IMR-90 (cell line): ENCODE measurements at places on chromosomes 7 and 10. TPM values are rescaled to one million over a fixed set of nuclear protein-coding genes. Genes with fewer than 3 reads are reported as not detected.

DNA sequence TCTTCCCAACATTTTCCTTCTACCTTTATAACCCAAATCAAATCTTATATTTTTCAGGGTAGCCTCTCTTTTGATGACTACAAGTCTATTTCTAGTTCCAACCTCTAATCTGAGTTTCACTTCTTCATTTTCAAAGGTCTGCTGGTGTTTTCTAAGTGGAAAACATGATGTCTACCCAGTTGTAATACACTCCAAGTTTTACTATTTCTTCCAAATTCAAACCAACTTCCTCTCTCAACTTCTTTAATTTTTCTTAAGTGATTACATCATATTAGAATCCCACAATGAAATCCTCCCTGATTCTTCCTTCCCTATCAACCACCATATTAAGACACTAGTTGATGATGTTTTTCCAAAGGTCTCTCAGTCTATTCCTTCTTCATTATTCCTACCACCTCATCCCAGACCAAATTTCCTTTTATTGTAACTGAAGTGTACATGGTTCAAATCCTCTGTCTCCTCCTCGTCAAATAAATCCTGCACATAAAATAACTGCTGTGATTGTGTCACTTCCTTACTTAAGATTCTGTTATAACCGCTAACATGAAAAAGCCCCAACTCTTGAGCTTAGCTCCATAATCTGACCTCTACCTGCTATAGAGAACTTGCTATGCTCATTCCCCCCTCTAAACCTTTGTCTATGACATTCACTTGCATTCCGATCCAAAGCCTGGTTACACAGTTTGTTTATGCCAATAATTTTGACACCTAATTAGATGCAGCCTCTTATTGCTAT is 12.7 kb downstream of the TAS2R38 start:
- no peaks in the 10 kb centered on the region for H3K36me3 ChIP-seq
- H3K27me3 ChIP-seq: no peaks in the 10 kb centered on the region
- H3K4me3 ChIP-seq: no peak overlapping the region
- DNase-seq: no peak
- no peaks in the 10 kb centered on the region for H3K4me1 ChIP-seq
- H3K27ac ChIP-seq: no peak overlapping the region

DNA sequence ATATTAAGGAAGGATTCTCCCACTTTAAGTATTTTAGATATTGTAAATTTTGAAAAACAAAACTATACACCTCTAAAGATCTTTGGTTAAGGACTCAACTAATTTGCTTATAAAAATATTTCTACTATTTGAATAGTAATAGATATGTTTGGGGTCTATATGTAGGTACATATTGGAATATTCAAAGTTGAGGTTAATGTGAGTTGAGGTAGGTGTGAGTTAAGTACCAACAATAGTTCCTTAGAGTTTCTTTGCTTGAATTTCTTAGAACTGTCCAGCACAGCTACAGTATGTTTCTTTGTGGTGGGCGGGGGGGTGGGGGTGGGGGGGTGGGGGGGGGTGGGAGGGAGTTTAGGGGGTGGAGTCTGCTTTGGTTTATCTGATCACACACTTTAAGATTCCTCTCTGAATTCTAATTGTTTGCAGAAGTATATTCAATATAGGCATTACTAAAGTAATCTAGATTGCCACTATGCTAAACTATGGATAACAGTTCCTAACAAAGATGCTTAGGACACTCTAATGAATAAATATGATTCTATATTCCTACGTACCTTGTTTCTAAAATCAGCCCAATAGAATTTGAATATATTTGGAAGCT is 2.1 kb downstream of the GRM3 start:
- H3K27ac ChIP-seq: no peak overlapping the region
- H3K27me3 ChIP-seq: no peaks in the 10 kb centered on the region
- no peaks in the 10 kb centered on the region for H3K4me1 ChIP-seq
- DNase-seq: no peak
- H3K4me3 ChIP-seq: no peak overlapping the region
- H3K36me3 ChIP-seq: no peaks in the 10 kb centered on the region

DNA sequence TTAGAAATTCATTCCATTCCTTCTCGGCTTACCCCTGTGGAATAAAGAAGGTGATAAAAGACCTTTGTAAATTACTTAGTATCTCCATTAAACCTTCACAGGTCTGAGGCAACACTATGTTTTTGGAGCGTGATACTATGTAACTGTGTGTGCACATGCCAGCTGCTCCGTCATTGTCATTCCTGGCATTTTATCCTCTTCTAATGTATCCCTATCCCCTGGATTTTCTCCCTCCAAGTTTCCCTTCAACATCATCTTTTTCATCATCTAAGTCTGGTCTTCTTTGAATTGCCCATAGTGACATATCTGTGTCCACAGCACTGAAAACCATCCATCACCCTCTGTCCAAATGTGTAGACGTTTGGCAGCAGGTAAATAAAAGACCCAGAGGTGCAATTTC is 125.7 kb downstream of the TEX36 start:
- no peak for DNase-seq
- no peaks in the 10 kb centered on the region for H3K27me3 ChIP-seq
- H3K27ac ChIP-seq: no peak overlapping the region
- H3K4me3 ChIP-seq: no peak overlapping the region

DNA sequence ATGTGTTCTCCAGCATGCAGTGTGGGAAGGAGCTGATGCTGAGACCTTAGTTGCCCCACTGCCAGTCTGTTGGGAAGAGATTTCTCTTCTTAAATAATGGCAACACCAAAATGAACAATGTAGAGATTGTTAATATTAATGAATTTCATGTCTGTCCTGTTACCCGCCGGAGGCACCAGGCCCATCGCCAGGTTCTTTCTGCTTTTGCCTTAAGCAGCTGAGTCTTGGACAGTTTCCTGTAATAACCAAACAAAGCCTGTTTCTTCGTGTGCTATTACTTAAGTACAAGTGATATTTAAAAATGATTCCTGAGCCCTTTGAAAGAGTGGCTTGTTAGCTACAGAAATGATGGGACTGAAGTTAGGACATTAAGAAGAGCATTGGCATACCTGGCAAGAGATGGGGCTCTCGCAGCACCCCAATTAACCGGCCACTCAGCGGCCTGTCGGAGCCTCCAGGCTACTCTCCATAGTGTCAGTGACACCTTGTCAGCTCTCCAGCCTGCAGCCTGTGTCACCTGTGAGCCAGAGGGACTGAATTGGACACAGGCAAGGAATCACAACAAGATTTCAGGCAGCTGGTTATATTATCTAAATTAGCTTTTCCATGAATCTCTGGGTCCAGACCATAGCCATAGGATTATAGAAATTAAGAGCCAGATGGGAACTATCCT is 142.0 kb downstream of the CELF2 start:
- H3K36me3 ChIP-seq: no peaks in the 10 kb centered on the region
- H3K4me1 ChIP-seq: peaks cover 4% of the 10 kb centered on the region; the same call in 1 of the 2 replicates
- H3K4me3 ChIP-seq: no peak overlapping the region
- DNase-seq: no peak
- H3K27ac ChIP-seq: no peak overlapping the region
- peaks cover 3% of the 10 kb centered on the region; the same call in 1 of the 2 replicates for H3K27me3 ChIP-seq

- H3K27ac ChIP-seq: no peak overlapping the region
- H3K4me3 ChIP-seq: no peak overlapping the region
- no peaks in the 10 kb centered on the region for H3K4me1 ChIP-seq
- no peaks in the 10 kb centered on the region for H3K27me3 ChIP-seq
- no peak for DNase-seq
Measured at GRCh38 chr10:3374914-3375313, 202.3 kb upstream of the PITRM1 start.

GRCh38 chr10:52463826-52464225 is 149.7 kb downstream of the DKK1 start:
- peaks cover 4% of the 10 kb centered on the region; the same call in 1 of the 2 replicates for H3K4me1 ChIP-seq
- no peak for DNase-seq
- H3K27ac ChIP-seq: no peak overlapping the region
- no peak overlapping the region for H3K4me3 ChIP-seq
- H3K36me3 ChIP-seq: no peaks in the 10 kb centered on the region

GRCh38 chr10:14753441-14753840 is 21.3 kb downstream of the FAM107B start:
- H3K36me3 ChIP-seq: no peaks in the 10 kb centered on the region
- no peak overlapping the region for H3K4me3 ChIP-seq
- peaks cover 4% of the 10 kb centered on the region; the same call in 1 of the 2 replicates for H3K4me1 ChIP-seq
- H3K27ac ChIP-seq: no peak overlapping the region

DNA sequence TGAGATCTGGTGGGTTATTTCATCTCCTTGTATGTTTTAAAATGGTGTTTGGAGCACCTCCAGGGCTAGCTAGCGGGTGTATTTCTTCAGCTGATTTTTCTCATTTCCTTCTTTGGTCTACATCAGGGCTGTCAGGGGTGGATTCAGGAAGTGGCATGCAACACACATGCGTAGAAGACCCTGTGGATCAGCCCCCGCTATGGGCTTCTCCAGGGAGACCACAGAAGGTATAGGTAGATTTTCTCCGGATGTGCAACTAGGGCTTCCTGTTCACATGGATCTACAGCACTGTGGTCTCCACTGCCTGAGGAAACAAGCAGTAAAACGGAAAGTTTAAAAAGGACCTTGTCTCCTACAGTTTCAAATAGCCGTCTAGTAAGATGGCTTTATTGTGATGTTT is 10.4 kb downstream of the NUB1 start:
- no peak overlapping the region for H3K27ac ChIP-seq
- no peaks in the 10 kb centered on the region for H3K27me3 ChIP-seq
- H3K4me3 ChIP-seq: no peak overlapping the region
- no peak for DNase-seq
- H3K36me3 ChIP-seq: peaks cover 50% of the 10 kb centered on the region
- no peaks in the 10 kb centered on the region for H3K4me1 ChIP-seq

- DNase-seq: peak; percentile 99
- peaks cover 27% of the 10 kb centered on the region for H3K4me1 ChIP-seq
- H3K27me3 ChIP-seq: no peaks in the 10 kb centered on the region
- H3K4me3 ChIP-seq: no peak overlapping the region
Measured at GRCh38 chr10:110395350-110396283, 90.9 kb upstream of the SMNDC1 start.

DNA sequence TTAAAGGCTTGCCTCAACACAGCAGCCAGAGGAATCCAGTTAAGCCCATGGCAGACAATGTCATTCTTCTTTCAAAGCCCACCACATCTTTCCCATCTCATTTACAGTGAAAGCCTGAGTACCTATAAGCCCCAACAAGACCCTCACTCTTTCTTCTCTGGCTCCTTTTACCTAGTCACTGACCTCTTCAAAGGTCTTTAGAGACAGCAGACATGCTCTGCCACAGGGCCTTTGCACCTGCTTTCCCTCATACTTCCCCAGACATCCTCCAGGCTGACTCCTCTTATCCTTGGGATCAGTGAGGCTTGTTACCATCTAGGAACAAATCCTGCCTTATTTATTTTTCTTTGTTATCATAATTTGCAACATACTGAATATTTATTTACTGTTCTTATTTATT is 17.8 kb downstream of the HYAL4 start:
- H3K27me3 ChIP-seq: peaks cover 3% of the 10 kb centered on the region
- H3K4me1 ChIP-seq: no peaks in the 10 kb centered on the region
- DNase-seq: no peak
- no peaks in the 10 kb centered on the region for H3K36me3 ChIP-seq
- H3K4me3 ChIP-seq: no peak overlapping the region

- H3K27me3 ChIP-seq: no peaks in the 10 kb centered on the region
- H3K36me3 ChIP-seq: no peaks in the 10 kb centered on the region
Measured at GRCh38 chr10:101063050-101063525, 1.3 kb downstream of the KAZALD1 start.

DNA sequence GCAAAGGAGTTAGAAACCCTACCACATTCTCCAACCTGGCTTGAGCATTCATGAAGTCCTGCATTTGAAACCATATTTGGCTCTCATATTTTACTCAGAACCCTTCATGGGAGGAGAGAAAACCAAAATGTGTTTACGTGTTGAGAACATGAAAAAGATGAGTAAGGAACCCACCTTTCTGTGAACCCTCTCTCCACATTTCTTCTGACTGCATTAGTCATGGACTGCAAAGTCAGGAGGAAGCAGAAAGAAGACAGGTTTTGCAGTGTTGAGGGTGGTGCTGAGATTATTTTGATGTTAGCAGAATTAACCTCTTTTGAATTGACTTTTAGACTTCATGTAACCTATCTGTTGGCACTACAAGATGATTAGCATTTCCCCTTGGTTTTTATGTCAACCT is 4.9 kb downstream of the IFIT1B start:
- H3K4me1 ChIP-seq: no peaks in the 10 kb centered on the region
- peak; percentile 18 for DNase-seq
- H3K4me3 ChIP-seq: no peak overlapping the region

GRCh38 chr7:86947929-86948328 is 111.5 kb downstream of the ELAPOR2 start:
- no peak overlapping the region for H3K27ac ChIP-seq
- DNase-seq: no peak
- H3K36me3 ChIP-seq: no peaks in the 10 kb centered on the region

DNA sequence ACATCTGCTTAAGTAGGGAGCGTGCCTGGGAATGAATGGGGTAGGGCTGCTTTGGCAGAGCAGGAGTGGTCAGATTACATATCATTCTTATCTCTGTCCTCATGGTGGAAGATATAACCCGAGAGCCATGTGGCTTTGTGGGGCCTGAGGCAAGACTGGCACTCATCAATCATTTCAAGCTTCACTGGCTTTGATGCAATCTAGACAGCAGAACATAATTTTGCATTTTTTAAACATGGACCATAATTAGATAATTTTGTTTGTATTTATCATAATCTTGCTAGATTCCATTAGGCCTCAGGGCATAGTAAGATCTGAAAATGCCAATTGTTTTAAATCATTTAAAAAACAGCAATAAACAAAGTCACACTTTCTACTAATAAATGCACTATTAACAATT is 480.3 kb downstream of the NXPH1 start:
- H3K36me3 ChIP-seq: no peaks in the 10 kb centered on the region
- no peak overlapping the region for H3K27ac ChIP-seq
- H3K4me1 ChIP-seq: no peaks in the 10 kb centered on the region

DNA sequence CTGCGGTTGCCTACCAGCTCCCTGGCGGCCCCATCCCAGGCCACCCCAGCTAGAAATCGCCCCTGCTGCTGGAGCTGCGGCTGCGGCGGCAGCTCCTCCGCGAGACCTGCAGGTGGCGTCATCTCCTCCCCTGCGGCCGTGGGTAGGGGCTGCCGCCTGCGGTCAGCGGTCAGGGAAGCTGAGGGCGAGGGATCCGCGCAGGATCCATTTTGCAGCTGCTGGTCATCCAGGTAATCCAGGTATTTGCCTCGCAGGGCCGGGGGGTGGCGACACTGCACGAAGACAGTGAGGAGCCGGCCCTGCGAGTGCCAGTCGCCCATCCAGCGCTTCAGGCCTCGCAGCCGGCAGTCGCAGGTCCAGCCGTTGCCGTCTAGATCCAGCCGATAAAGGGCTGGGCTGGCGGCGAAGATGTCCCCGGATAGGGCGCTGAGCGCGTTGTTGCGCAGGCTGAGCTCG is 1.5 kb downstream of the TRIL start:
- peak; percentile 5 for DNase-seq
- H3K27ac ChIP-seq: no peak overlapping the region
- H3K36me3 ChIP-seq: no peaks in the 10 kb centered on the region
- H3K27me3 ChIP-seq: peaks cover 58% of the 10 kb centered on the region
- no peak overlapping the region for H3K4me3 ChIP-seq

Gene ELMO1
- total RNA-seq: not detected in 2 replicates

Gene PPP1R3A
- not detected in 2 replicates for total RNA-seq

Gene RARRES2
- total RNA-seq: not detected in 2 replicates

Gene TMEM229A
- not detected in 2 replicates for total RNA-seq

Gene CTNNA3
- total RNA-seq: 0.83 and 0.90 TPM in 2 replicates

Gene CLDN3
- total RNA-seq: 0.18 TPM in 1 of 2 replicates, not detected in the other
